ENCODE measurements at places on chromosomes 4 and X. TPM values are rescaled to one million over a fixed set of nuclear protein-coding genes. Genes with fewer than 3 reads are reported as not detected.

The PAGE2B gene
- not detected for polyA plus RNA-seq

The PDCL2 gene
- polyA plus RNA-seq, result 0.45 TPM

The CT45A3 gene
- not detected for polyA plus RNA-seq

The TRPC5OS gene
- polyA plus RNA-seq, result not detected

The MAGEA4 gene
- not detected for polyA plus RNA-seq
